Stimulated activated CD4-positive, alpha-beta T cell treated with anti-CD3 and anti-CD28 coated beads, Interleukin-12 subunit alpha, Interleukin-12 subunit beta, amount 100 ng/mL, for 24 hours (primary cell): ENCODE measurements at places on chromosomes 5 and 9.

DNA sequence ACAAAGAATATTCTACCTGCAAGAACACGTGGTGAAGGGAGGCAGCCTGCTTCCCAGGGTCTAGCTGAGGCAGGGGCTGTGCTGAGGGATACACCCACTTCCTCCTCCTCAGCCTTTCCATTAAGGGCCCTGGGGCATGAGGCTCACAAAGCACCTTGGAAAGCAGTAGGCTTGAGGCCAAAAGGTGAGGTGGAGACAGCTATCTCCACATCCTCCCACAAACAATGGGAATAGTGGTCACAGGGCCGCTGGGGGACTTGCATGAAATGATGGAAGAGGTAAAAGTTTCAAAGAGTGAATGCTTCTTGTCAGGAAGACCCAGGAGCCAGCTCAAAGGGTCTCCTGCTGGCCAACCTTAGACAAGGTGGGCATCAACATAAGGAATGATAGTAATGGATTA is 207.9 kb downstream of the CDK5RAP2 start:
- no peak for DNase-seq

DNA sequence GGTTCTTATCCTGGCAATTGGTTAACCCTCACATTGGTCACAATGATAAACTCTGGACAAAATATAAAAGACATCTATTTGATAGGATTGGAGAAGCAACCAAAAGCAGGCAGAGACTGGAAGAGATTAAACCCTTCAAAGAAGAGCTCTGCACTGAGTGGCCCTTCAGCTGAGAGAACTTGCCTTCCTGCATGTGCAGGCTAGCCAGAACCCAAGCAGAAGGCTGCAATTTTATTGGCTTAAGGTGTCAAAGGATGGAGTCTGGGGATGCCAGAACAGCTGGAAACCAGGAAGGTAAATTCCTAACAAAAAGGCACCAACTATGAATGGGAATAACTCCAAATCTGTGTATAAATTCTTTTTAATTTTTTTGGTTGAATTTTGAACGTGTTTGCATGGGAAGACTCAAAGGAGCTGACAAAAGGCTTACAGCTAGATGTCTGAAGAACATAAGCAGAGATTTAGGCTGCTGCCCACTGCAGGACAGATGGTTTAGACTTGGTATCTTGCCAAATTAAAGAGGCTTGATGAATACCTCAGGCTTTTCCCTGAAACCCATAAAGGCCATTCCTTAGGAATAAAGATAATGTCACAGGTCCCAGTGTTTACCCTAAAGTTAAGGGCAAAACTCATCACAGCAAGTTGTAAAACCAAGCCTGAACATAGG is 66.3 kb downstream of the NR2F1 start:
- DNase-seq: no peak

GRCh38 chr9:3646226-3646625 is 120.4 kb upstream of the RFX3 start:
- DNase-seq: no peak

DNA sequence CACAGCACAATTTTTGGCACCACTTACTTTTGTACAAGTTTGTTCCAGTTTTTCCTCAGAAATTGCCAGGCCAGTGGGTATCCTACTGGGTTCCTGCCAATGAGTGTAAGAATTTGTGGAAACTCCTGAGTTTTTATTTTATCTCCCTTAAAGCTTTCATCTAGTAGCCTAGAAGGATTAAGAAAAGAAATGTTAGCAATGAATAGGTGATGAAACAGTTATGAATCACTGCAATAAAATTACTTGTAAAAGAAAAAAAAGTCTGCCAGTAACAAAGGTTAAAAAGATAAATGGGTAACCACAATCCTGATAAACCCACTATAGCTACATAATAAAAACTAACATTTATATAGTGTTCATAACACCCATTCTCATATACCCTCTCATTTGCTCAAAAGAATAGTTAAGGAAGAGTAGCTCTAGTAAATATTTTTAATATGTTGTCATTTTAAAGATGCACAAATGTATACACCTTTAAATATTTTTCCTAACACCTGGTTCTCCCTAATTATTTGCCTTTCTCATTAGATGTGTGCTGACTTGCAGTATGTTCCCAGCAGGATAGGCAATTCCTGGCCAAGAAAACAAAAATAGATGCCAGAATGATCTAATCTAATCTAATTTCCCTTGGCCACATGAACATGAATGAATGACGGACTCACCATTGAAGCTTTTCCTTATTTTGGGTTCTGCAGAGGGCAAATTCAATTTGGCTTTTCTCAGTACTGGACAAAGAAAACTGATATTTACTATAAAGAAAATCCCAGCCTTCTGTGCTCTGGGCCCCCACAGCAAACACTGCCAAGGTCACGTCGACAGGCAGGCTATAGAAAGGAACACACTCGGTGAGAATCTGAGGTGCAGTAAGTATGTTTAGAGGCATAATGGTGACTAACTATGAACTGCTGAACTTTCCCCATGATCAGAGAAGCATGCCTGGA is 26.4 kb downstream of the ERAP1 start:
- DNase-seq: no peak

DNA sequence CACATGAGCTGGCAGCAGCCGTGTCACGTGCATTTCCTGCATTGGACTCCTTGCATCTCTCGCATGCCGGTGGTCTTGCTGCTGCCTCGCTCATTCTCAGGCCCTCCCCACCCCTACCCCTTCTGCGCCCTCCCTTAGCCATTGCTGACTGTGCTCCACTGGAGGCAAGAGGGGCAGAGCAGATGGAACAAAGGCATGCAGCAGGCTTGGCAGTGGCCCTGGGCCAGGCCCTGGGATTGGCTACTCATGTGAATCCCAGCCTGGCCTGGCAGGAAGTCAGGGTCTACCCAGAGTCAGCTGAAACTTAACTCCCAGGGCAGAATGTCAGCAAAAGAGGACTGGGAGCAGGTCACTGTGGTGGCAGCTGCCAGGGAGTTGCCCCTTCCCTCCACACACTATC is 62.3 kb downstream of the TSTD2 start:
- no peak for DNase-seq

GRCh38 chr5:133844836-133845235 is 123.6 kb downstream of the C5orf15 start:
- no peak for DNase-seq

GRCh38 chr9:72978744-72979143 is 25.9 kb upstream of the ALDH1A1 start:
- no peak for DNase-seq

DNA sequence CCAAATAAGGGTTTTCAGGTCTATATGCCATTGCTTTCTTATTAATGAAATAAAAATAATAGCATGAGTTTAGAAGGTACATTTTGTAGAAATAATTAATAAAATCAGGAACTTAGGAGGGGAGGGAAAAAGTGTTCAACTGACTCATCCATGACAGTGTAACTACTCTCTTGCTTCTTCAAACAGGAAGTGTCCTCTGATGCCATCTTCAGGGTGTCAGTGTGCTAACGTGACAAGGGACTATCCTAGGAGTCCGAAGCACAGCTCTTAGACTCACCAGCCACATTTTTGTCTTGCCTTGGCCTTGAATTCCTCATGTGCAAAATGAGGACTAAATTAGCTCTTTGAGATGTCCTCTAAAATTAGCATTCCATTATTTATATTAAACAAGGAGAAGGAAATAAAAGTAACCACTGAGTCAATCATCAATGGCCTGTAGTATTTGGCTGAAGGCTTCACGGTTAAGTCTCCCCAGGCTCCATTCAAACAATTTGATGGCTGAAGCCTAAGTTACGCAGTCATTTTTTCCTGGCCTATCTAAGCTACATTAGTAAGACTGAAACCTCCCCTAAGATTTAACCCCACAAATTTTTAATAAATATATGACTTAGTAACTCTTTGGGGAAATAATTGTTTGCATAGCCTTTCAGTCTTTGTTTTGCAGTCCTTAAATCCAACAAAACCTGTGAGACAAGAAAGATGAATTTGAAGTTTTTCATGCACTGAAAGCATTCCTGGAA is 151.1 kb downstream of the ARL15 start:
- no peak for DNase-seq

- no peak for DNase-seq
These were observed 122.1 kb downstream of the SIL1 start for GRCh38 chr5:139076111-139076510.

GRCh38 chr5:129362456-129362855 is 97.6 kb upstream of the ADAMTS19 start:
- DNase-seq: no peak

DNA sequence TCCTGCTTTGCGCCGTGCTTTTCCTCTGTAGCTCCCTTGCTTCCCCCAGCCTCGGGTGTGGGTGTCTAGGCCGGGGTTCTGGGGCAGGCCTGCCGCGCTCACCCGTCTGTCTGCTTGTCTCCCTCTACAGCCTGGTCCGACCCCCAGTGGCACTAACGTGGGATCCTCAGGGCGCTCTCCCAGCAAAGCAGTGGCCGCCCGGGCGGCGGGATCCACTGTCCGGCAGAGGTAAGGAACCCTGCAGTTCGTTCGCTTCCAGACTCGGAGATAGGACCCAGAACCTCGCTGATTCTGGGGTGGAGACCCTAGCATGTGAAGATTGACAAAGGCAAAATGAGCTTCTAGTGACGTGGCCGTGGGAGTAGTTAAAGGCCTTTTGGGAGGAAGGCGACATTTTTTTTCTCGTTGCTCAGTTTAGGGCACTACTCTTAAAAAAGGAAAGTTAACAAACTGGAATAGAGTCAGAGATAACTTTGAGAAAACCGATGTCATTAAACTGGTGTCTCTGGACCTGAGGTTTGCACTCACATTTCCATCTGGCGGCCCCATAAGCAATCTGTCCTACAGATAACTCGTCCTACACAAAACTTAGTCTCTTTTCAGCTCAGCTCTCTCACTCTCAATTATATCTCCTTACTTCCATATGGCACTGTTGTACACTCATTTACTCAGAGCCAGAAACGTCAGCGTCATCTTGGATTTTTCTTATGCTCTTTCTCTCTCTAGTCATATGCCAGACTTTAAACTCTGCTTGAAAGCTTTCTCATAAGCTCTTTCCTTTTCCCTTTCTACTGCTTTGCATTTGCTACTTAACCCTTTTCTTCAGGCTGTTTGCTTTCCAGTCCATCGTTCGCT is 561 bp downstream of the SEC61B start:
- DNase-seq: no peak

- no peak for DNase-seq
These were observed 20.9 kb downstream of the FOXB2 start for GRCh38 chr9:77040340-77040739.

- no peak for DNase-seq
These were observed 1.8 kb downstream of the UBAP2 start for GRCh38 chr9:34046784-34047379.

- no peak for DNase-seq
These were observed 325.6 kb downstream of the ENC1 start for GRCh38 chr5:74314906-74315305.

DNA sequence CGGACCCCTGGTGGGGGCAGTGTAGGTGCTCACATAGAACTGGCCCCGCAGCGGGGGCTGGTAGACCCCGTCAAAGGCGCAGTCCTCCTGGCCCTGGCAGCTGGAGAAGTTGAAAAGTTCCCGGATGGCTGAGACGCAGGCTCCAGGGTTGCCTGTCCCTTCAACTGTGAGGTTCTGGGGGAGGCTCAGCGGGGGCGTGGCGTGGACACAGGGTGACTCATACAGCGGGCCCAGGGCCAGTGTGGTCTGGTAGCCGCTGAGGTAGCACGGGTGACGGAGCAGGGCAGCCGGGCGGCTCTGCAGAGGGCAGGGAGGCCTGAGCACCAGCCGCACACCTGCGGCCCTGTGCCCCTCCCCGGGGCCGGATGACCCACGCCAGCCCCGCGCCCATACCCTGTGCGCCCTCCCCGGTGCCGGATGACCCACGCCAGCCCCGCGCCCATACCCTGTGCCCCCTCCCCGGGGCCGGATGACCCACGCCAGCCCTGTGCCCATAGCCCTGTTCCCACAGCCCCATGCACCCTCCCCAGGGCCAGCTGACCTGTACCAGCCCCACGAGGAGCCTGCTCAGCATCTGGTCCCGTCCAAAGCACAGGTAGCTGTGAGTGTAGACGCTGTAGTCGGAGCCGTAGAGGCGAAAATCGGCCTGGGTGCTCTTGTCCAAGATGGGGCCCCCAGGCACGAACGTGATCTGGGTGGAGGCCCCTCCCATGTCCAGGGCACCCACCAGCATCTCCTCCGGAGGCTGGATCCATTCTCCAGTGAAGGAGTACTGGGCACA is 5.0 kb downstream of the ENTPD8 start:
- no peak for DNase-seq

GRCh38 chr5:79513308-79513703 is 628 bp downstream of the HOMER1 start:
- no peak for DNase-seq

- no peak for DNase-seq
These were observed 884.9 kb upstream of the WWC1 start for GRCh38 chr5:167406513-167406912.

DNA sequence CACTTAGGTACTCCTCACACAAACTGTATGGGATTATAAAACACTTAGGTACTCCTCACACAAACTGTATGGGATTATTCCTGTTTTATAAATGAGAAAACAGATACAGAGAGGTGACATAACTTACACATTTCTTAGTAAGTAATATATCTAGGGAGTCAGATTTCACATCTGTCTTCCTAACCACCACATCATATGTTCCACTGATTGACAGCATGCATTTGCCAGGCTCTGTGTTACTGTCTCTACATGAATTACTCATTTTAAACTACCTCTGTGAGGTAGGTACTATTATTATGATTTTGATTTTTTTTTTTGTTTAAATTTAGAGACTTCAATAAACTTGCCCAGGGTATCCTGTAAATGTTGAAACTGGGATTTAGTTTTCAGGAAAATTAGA is 232.7 kb downstream of the CCDC171 start:
- DNase-seq: no peak

DNA sequence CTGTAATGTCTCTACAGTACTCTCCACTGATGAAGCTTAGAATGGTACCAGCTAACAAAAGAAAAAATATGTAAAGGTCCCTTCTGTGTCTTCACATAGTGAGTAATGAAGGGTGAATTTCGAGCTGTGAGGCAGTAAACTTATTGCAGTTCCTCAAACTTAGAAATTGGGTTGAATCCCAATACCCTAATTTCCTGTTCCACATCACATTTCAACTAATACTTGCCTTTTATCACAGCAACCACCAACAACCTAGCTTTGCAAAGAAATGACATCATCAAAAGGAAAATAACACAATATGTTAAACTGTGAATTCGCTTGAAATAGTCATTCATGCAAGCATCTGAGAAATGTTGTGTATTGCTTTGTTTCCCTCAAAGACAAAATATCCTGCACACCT is 9.4 kb upstream of the TNFAIP8 start:
- DNase-seq: no peak

GRCh38 chr9:78158286-78158685 is 77.6 kb upstream of the CEP78 start:
- no peak for DNase-seq

GRCh38 chr5:78544561-78545201 is 103.9 kb downstream of the LHFPL2 start:
- DNase-seq: no peak

- DNase-seq: no peak
These were observed 197.9 kb downstream of the KCTD16 start for GRCh38 chr5:144368556-144368955.

- no peak for DNase-seq
These were observed 1.1 kb downstream of the PRKACG start for GRCh38 chr9:69012696-69013381.

GRCh38 chr5:54492178-54492577 is 25.4 kb upstream of the SNX18 start:
- DNase-seq: no peak
